ENCODE measurements at places on chromosomes 5 and 9.

DNA sequence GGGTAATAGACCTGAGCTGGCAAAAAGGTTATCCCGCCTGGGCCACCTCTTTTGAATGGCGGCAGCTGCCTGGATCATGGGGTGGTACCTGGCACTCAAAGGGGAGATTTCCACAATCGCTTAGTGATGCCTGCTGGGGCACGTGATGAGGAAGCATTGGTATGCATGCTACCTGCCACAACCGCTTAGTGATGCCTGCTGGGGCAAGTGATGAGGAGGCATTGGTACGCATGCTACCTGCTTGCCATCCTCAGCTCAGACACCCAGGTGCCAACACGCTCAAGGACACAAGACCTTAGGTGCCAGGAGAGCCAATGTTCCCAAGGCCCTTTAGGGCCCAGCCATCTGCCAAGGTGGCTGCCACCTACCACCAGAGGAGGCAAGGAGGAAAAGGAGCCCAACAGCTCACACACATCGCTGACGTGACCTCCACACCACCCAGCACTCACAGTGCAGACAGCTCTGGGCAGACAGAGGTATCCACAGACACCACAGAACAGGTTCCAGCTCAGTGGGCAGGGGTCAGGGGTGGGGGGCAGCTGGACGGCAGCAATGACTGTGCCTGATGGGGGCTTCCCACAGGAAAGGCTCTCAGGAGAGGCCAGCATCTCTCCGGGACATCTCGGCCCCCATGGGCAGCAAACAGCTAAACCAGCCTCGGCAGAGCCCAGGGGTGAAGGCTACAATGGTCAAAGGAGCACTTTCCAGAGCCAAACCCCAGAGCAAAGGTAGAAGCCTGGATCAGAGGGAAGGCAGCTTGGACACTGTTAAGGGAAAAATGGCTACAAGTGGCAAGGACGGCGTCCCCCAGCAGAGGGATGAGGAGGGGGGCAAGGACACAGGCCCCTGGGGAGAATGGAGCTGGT, 43.0 kb upstream of the SARDH start:
- no peak for DNase-seq

DNA sequence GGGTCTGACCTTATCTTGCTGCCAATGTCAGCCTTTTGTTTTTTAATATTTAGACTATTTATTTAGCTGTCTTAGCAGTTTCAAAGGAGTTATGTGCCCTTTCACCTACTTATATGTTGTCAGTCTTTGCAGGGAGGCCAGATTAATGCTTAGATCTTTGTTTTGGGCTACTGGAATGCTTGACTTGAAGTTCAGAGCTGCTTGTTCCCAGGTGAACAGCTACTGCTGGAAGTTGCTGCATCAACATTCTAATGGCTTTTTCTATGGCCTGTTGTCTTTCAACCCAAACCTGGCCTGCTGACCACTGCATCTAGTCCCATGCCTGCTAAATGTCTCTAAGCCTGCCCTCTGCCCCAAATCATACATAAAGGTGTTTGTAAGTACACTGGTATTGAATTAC, 3.0 kb downstream of the SLC22A5 start:
- no peak for DNase-seq

- DNase-seq: no peak
Measured at GRCh38 chr5:180423133-180423532, 70.0 kb upstream of the GFPT2 start.

DNA sequence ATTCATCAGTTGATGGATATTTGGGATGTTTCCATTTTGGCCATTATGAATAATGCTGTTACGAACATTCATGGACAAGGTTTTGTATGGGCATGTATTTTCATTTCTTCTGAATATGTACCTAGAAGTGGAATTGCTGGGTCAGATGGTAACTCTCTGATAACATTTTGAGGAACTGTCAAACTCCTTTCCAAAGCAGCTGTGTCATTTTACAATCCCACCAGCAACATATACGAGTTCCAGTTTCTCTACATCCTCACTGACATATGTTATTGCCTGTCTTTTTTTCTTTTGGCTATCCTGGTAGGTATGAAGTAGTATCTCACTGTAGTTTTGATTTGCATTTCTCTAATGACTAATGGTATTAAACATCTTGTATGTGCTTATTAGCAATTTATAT, 86.7 kb downstream of the PRKACG start:
- DNase-seq: no peak

- no peak for DNase-seq
Measured at GRCh38 chr9:107594908-107595530, 105.5 kb upstream of the KLF4 start.

DNA sequence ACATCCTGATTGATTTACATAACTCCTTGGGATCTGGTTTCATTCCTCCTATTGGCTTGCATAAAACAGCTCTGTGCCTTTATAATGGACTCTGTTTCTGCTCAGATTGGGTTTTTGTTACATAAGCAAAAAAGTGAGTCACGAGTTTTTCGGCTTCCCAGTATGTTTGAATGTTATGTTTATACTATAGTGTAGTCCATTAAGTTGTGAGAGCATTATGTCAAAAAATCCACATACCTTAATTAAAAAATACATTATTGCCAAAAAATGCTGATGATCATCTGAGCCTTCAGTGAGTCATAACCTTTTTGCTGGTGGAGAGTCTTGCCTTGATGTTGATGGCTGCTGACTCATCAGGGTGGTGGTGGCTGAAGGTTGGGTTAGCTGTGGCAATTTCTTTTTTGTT, 144.6 kb downstream of the CCDC171 start:
- DNase-seq: no peak

GRCh38 chr9:132312426-132312825, 42.4 kb downstream of the SETX start:
- DNase-seq: no peak

GRCh38 chr9:7143645-7144200, 385.9 kb downstream of the KDM4C start:
- DNase-seq: no peak

GRCh38 chr5:175470781-175471180, 7.6 kb upstream of the SFXN1 start:
- DNase-seq: no peak

- DNase-seq: no peak
Measured at GRCh38 chr5:50969151-50970031, 303.0 kb downstream of the PARP8 start.

Measured in occipital lobe (tissue), 3 donors.